ENCODE measurements at places on chromosomes 12 and 14.
A peak's percentile ranks its signal among the peaks of the same experiment; 100 is the strongest.

DNA sequence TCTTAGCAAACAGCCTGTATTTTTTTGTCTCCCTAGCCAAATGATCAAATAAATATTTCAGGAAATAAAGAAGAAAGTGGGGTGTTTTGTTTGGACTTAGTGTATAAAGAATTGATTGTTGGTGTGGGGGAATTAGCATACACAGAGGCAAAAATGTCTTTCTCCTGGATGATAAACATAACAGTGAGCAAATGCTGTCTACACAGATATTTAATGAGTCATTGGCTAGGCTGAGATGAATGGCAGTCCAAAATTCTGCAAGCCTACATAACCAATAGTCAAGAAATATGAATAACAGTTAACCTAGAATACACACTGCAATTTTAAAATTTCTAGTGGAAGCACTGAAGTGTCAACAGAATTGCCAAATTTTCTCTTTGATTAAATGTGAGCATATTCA, 35.8 kb downstream of the MYF5 start:
- DNase-seq = no peak

DNA sequence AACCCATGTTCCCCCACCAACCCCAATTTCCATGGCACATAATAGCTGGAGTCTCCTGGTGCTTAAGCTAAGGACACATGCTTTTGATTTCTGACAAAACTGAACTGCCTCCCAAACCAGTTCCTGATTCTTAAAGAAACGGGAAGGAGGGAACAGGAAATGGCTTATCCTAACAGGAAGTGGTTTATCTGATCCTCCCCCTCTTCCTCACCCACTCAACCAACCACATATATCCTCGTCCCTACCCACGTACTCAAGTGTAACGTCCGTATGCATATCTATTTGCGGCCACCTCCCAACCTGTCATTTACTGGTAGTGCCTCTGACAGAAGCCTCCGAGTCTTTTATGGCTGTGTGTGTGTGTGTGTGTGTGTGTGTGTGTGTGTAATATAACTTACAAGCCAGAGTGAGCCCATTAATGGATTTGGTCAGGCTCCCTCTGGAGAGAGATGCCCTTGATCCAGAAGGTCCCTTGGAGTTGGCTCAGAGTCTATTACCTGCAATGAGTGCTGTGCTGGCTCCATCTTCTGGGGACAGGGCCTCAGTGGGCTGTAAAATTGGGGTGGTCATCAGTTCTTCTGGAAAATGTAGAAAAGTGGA, 7.7 kb downstream of the DAZAP2 start:
- DNase-seq = no peak

GRCh38 chr14:85301506-85301905, 228.4 kb upstream of the FLRT2 start:
- no peak for DNase-seq

DNA sequence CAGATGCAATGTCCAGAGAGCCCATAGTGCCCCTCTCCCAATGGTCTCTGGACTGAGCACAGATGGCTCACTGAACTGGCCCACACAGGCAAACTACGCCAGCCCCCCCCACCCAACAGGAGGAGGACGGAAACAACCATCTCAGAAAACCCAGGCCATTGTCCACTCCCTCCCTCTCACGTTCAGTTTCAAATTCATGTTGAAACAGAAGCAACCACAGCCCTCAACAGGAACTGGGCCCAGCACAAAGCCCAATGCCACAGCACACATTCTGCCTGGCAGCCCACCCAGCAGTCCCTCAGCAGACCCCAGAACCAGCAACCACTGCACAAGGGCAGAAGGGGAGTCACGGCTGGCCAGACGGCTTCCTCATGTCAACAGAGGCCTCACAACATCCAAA, 10.6 kb downstream of the CCDC88C start:
- DNase-seq = no peak

GRCh38 chr12:108313606-108314351, 25.3 kb downstream of the CMKLR1 start:
- DNase-seq = peak; percentile 70

- no peak for DNase-seq
These were observed 102.2 kb downstream of the KIF26A start for GRCh38 chr14:104240434-104241157.

- DNase-seq = no peak
These were observed 14.4 kb downstream of the EML1 start for GRCh38 chr14:99807413-99808153.

DNA sequence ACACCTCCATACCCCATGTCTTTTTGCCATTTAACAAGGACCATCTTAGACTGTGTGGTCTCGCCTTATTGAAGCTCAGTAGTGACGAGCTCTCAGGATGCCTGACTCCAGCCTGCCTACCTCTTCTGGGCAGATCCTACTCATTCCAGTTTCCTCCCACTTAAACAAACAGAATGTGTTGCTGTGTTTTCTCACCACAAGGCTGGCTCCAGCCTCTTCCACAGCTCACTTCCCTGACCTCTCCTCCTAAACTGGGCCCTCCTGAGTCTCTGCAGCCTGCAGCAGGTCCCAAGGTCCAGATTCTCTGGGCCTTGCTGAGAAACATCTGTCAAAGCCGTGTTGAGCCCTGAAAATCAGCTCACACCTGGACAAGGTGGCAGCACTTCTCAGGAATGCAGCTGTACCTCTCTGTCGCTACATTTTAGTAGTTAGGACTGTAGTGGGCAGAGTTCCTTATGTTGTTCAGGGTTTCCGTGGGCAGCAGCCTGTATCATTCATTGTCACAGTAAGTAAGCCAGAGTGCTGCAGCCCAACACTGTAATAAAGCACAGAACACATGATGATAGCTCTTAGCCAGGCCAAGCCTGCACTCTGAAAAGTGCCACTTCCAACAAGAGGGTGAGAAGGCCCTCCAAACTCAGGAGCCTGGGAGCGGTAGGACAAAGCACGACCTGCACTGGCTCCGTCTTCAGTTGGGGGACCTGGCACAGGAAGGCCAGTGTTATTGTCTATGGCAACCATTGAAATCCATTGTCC, 68.5 kb downstream of the NKX2-1 start:
- peak; percentile 71 for DNase-seq

DNA sequence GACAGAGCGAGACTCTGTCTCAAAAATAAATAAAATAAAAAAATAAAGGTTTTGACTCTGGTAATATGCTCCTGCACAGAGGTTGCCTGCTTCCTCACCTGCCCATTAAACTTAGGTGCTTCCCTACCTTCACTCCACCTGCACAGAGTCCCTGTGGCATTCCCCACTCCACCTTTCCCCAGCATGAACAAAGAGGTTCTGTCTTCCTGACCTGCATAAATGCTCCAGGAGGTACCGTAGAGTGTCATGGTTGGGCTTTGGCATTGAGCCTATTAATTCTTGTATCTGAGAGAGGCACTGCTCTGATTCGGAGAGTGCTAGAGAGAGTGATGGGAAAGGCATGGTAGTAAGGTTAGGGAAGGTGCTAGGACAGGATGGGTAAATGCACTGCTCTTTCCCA, 6.3 kb downstream of the ARHGAP9 start:
- DNase-seq = no peak

GRCh38 chr14:80037349-80037748, 174.0 kb downstream of the DIO2 start:
- no peak for DNase-seq

- DNase-seq = no peak
These were observed 51.5 kb upstream of the SLC2A13 start for GRCh38 chr12:40157336-40157735.

DNA sequence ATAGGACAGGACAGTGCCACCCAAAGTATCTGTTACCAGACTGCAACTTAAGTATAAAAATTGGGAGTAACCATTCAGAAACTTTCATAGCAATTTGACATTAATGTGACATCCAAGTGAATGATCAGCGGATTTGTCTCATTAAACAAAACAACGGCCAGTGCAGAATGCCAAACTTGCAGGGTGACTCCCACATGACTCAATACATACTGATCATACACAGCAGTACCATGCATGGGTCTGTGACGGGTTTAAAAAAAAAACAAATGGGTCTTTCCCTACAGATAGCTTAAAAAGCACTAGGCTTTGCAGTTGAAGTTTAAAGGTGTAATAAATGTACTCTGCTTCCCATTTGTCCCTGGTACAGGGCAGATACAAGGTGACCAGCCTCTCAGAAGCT, 116.6 kb downstream of the SLC35F4 start:
- no peak for DNase-seq

GRCh38 chr12:20474443-20474842, 106.1 kb downstream of the PDE3A start:
- no peak for DNase-seq

GRCh38 chr12:52081263-52081733, 1.8 kb downstream of the SMIM41 start:
- peak; percentile 58 for DNase-seq

GRCh38 chr12:54933376-54933775, 51.2 kb downstream of the TESPA1 start:
- DNase-seq = no peak

- DNase-seq = no peak
These were observed 13.8 kb downstream of the KITLG start for GRCh38 chr12:88566430-88566829.

- no peak for DNase-seq
These were observed 7.9 kb upstream of the KRT86 start for GRCh38 chr12:52266514-52266913.

DNA sequence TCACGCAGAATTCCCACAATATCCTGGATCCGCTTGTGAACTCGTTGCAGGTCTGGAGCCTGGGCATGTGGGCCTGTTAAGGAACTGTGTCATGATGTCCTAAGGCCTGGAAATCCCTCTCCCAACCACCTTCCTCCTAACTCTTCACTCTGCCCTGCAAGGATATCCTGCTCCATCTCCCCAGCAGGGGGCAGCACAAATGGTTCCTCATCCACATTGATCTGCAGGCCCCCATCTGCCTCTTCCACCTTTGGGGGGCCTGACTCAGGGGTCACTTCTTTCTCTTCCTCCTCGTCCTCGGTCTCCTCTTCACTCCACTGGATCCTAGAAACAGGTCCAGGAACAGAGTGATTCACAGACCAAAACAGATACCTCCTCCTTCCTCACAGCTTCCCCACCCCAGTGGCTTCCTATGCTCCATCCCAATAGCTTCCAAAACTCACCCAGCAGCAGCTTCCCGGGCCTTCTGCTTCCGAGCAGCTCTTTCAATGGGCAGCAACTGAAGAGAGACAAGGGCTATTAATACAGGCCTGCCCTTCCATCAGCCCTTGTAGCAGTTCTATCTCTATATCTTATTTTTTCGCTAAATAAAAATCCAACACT, 4.5 kb downstream of the NOP2 start:
- DNase-seq = peak; percentile 75

DNA sequence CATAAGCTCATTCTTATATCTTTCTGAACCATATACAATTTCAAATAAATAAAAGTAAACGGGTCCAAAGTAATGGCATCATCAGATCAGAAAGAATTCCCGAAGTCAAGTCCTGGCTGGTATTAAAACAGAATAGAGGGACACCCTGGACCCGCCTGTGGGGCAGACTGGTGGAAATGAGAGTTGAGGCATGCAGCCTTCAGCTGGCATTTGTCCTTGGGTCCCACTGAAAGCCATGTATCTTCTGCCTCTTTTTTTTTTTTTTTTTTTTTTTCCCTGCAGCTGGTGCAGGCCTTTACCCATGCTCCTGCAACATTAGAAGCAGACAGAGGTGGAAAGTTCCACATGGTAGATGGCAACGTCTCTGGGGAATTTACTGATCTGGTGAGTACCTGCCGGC, 9.9 kb downstream of the AHSA1 start:
- no peak for DNase-seq

GRCh38 chr14:29310757-29311156, 544.2 kb downstream of the FOXG1 start:
- DNase-seq = no peak

DNA sequence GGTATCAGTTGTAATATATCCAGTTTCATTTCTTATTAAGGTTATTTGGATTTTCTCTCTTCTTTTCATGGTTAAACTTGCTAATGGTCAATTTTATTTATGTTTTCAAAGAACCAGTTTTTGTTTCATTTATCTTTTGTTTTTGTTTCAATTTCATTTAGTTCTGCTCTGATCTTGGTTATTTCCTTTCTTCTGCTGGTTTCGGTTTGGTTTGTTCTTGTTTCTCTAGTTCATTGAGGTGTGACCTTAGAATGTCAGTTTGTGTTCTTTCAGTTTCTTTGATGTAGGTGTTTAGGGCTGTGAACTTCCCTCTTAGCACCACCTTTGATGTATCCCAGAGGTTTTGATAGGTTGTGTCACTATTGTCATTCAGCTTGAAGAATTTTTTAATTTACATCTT, 145.6 kb upstream of the SLCO1B1 start:
- no peak for DNase-seq

GRCh38 chr12:105935106-105935505, 203.6 kb downstream of the NUAK1 start:
- DNase-seq = no peak

DNA sequence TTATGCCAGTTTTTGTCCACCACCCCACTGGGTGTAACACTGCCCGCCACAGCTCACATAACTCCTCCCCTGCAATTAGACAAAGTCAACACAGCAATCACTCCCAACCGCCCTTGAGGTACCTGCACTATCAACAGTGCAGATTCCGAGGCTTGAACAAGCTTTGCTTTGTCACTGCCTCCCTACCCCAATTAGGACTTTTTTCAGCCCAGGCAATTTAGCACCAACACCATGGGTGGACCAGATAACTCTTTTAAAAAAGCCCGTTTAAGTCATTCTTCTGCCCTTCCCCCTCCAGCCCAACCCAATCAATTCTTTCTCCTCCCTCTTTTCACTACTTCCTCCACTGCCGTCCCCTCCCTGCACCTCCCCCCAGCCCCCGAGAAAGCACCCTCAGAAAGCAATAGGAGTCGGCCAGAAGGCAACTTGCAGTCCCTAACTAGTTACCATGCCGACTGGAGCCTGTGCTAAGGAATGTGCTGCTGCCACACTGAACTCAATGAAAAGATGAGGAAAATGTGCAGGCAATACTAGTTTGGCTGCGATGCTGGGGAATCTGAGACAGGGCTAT, 45.7 kb upstream of the OTX2 start:
- DNase-seq = no peak

DNA sequence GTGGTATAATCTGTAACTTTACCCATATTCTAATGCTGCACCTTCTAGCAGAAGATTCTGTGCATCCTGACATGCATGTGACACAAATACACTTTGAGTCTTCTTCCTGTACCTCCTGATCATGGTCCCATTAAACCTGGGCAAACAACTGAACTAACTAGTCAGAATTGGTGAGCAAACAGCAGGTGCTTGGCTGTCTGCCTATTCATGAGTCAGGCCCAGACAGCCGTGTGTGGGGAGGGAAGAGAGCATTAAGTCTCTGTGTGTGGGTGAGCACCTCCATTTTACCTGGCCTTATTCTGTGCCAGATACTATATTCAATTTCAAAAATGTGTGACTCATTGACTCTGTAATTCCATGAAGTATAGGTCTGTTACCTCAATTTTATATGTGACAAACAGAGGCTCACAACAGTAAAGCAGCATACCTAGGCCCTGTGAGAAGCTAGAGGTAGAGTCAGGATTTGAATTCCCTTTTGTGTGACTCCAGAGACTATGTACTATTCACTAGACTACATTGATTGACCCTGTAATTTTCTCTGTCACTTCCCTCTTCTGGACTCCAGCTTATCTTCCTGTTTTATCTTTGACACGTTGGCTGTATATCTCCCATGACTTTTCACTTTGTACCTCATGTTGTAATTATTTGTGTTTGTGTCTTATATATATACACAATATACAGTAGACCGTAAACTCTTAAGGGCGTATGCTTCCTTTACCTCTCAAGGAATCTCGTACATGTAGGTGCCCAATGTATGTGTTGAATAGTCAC, 32.2 kb downstream of the SUSD6 start:
- DNase-seq = peak; percentile 80

Measured in upper lobe of right lung (tissue), 1 donor.